Stimulated activated naive CD8-positive, alpha-beta T cell treated with anti-CD3 and anti-CD28 coated beads, Interleukin-15, Interleukin-2, amounts not matched to agents 100 U/mL and 50 U/mL, for 24 hours (primary cell): ENCODE measurements at places on chromosomes 5 and 9.

- no peak for DNase-seq
These were observed 327.1 kb downstream of the MTRR start for GRCh38 chr5:8196061-8196460.

GRCh38 chr5:39761199-39761950 is 336.6 kb upstream of the DAB2 start:
- no peak for DNase-seq

DNA sequence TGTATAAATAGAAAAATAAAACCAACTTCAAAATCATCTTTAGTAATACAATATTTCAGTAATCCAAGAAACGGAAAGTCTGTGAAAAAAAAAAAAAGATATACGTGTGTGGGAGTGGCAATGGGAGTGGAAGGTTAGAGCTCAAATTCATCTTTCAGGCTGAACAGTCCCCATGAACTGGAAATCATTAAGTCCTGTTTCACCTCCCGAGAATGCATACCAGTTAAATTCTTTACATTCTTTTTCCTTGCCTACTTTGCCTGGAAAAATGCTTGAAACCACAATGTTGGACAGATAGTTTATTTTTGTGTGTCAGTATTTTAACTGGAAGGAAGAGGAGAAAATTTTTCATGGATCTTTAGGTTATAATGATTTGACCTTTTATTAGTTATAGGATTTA is 166.8 kb downstream of the MUSK start:
- DNase-seq: no peak

GRCh38 chr5:112467485-112467884 is 48.4 kb upstream of the EPB41L4A start:
- DNase-seq: no peak

- no peak for DNase-seq
These were observed 233.0 kb downstream of the SGCD start for GRCh38 chr5:156560002-156560401.

GRCh38 chr5:52269401-52269800 is 518.3 kb upstream of the ITGA1 start:
- no peak for DNase-seq

DNA sequence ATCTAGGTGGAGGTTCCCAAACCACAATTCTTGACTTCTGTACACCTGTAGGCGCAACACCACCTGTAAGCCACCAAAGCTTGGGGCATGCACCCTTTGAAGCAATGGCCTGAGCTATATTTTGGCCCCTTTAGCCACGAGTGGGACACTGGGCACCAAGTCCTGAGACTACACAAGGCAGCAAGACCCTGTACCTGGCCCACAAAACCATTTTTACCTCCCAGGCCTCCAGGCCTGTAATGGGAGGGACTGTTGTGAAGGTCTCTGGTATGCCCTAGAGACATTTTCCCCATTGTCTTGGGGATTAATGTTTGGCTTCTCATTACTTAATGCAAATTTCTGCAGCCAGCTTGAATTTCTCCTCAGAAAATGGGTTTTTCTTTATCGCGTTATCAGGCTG is 24.6 kb upstream of the FAM151B start:
- no peak for DNase-seq

GRCh38 chr5:143693651-143694252 is 118.2 kb upstream of the HMHB1 start:
- DNase-seq: no peak

GRCh38 chr5:9094582-9094981 is 451.3 kb downstream of the SEMA5A start:
- DNase-seq: no peak

GRCh38 chr9:109455391-109455790 is 42.7 kb downstream of the PTPN3 start:
- DNase-seq: no peak

GRCh38 chr5:946720-947625 is 54.3 kb downstream of the TRIP13 start:
- no peak for DNase-seq

- no peak for DNase-seq
These were observed 606 bp downstream of the EEIG1 start for GRCh38 chr9:127980060-127980705.

DNA sequence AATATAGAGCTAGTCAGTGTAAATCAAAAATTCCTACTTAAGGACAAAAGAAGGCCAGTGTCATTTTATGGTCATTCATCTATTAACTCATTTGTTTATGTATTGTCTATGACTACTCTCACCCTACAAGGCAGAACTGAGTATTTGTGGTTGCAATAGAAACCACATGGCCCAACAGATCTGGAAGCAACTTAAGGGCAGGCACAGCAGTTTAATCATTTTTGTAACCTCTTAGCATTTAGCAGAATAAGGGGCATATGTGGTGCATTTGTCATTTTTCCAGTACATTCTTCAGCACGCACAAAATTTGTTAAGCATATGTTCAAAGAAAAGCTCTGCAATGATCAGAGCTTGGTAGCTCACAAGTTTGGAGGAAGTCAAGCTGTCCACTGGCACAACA is 1.1 kb downstream of the FKBP15 start:
- no peak for DNase-seq

DNA sequence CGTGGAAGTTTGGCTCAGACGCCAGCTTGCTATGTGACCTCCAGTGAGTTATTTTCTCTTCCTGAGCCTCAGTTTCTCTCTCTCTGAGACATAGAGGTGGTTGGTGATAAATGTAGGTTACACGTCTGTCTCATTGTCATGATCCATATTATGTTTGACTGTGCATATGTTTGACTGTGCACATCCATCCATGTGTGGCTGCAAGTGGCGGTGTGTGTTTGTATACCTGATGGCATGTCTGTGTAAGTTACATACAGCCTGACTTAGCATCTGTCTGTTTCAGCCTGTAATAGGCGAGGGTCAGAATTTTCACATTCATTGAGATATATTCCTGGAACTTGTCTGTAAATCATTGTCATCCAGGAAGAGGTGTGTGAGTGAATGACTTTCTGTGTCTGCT is 3.3 kb downstream of the SPARC start:
- no peak for DNase-seq

GRCh38 chr5:140295414-140295813 is 7.5 kb downstream of the PFDN1 start:
- DNase-seq: no peak
